ENCODE measurements at places on chromosomes 13 and 19.

DNA sequence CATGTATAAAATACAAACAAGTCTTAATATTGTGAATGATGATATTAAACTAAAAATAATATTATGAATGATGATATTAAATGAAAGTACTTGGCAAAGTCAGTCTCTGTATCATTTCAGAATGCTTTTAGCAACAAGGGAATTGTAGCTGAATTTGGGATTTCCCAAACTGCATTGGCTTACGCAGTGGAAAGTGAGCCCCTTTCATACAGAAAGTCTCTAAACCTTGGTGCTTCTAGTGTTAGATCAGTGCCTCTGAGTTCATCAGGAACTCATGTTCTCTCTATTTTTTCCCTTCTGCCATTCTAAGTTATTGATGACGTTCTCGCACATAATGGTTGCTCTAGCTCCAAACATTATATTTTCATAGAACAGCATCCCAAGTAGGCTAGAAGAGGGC, 300.0 kb downstream of the ITGBL1 start:
- DNase-seq: no peak

DNA sequence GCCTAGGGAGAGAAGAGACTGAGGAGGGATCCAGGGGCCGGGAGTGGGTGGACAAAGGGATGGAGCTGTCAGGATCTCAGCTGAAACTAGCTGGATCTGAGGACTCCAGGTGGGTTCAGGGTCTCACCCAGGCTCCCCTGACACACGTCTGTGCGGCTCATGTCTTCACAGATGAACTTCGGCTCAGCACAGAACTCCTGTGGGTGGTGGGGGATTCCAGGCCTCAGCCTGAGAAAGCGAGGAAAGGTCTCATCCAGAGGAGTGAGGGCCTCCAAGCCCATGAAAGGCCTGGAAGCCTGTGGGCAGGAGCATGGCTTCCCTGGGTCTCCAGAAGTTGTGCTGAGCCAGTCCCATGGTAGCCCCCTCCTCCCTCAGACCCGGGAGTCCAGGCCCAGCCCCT, 1.4 kb downstream of the CAPN12 start:
- DNase-seq: no peak

DNA sequence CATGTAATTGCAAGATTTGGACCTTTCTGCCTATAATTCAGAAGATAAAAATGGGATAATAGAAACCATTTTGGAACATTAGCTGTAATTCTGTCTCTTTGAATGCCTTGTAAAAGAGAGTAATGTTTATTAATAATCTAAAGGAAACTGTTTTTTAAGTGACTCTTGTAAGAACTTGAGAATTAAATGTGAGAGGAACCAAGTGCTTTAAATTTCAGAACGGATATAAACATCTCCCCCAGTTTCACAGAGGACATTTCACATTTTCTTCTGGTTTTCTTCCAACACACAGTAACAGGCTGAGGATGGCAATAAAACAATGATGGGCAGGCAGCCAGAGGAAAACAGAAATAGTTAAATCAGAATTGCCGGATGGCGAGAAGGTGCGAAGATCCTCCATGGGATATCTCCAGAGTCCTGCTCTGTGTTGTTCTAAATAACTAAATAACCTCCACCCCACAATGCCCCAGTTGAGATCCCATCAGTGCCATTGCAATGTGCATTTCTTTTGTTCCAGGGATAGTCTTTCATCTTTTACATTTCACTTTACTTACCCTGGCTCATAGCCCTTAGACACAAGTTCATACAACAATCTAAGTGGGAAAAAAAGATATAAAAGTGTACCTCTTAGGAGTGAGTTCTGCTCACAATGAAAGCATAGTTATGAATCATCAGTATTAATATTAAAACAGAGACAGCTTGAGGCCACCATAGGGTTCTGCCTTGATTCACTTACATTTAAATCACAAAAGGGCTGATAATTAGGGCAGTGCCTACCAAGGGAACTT, 73.3 kb downstream of the TNFRSF19 start:
- DNase-seq: no peak

DNA sequence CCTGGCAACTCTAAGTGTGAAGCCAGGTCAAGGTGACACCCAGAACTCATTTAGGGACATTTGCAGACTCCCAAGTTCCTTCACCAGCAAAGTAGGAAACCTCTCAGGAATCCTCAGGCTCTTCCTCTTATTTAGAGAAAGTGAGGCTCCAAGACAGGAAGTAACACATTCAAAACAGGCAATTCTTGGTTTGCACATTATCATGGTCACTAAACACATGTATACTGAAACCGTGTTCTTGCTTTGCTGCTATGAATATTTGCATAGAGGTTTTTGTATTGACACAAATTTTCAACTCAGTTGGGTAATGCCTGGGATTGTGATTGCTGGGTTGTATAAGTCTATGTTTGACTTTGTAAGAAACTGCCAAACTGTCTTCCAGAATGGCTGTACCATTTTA, 13.2 kb upstream of the URI1 start:
- DNase-seq: no peak

DNA sequence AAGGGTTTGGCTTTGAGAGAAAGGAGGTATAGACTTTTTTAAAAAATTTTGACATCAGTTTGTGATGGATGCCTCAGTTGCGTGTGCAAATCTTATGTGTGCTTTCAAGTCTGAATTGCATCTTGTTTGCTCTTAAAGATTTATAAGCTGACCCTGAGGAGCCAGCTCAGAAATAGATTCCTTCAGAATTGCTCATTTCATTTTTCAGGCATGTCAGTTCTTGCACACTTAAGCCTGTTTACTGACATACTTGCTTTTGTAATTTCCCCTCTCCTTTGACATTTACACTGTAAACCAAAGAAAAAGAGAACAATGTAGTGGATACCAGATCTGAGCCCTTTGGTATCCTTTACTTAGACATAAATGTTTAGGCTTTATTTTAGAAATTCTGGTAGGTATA, 87.6 kb downstream of the RNF17 start:
- no peak for DNase-seq

GRCh38 chr13:76414320-76414719, 471.9 kb downstream of the KCTD12 start:
- DNase-seq: no peak

DNA sequence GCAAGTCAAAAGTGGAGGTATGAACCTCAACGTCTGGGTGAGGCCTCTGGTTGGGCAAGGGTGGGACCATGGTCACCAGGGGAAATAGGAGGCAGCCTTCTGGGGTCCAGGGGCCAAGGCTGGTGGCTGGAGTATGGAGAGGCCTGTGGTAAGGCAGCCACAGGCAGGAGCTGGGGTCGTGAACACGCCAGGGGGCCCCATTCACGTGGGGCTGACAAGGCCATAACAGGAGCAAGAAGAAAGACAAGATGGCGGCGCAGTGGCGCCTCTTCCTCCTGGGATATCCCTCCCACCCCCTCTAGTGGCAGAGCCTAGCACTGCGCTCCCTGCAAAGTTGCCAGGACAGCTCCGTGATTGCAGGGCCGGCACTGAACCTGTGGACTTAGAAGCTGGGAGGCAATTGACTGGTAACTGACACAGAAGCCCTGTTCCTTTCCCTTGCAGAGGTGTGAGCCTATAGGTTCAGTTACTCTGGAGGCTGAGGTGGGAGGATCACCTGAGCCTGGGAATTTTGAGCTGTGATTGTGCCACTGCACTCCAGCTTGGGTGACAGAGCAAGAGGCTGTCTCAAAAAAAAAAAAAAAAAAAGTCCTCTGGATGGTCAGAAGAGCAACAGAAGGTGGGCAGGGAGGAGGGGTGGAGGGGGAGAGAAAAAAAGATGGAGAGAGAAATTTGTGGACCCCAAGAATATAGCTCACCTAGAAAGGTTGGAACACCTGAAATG, 19.7 kb upstream of the EDDM13 start:
- peak; percentile 62 for DNase-seq

DNA sequence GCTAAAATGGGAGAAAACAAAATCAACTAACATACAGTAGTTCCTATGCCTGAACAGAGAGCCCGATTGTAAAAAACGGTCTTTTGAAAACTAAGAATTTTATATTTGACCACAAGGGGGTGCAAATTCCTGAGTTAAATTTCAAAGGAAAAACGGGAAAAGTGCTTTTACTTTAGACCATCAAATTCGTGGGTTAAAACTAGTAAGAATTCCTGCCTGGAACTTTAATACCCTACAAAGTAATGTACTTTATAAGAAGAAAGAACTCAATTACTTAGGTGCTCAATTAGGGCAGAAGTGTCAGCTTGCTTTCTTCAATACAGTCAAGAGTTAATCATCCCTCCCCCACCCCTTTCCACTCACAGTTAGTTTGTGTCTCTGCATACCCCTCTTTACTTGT, 69.8 kb downstream of the KCNRG start:
- no peak for DNase-seq

- DNase-seq: no peak
Measured at GRCh38 chr19:38697197-38697596, 47.1 kb downstream of the CAPN12 start.

GRCh38 chr19:6685962-6686627, 16.1 kb upstream of the TNFSF14 start:
- no peak for DNase-seq

DNA sequence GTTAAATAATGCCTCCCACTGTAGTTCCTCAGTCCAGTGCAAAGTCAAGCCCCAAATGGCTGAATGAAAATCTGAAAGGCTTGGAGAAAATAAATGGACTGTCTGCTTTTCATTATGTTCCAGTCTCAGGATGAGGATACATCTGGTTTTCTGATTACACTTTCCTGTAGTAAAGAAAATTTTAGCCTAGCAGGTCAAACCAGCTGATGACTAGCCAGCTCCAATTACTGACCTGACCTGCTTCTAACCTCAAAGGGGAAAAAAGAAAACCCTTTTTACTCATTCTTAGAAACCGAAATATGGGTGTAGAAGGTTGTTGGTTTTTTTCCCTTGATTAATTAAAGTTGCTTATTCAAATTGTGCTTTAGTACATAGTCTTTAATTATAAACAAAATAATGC, 418.4 kb downstream of the EFNB2 start:
- no peak for DNase-seq

DNA sequence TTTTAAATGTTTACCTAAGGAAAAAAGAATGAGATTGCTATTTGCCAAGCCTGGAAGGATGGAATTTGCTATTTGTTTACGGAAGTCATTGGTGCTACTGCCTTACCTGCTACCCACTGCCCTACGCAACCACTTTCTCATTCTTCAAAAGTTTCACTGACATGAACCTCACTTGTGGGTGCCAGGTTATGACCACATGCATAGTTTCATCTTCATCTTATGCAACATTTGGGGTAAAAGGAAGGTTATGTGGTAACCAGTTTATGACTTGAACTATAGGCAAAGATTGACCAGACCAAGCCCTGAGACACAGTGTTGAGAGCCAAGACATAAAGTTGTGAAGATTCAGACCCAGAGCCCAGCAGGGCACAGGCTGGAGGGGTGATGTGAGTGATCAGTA, 142.5 kb downstream of the LACC1 start:
- DNase-seq: no peak

DNA sequence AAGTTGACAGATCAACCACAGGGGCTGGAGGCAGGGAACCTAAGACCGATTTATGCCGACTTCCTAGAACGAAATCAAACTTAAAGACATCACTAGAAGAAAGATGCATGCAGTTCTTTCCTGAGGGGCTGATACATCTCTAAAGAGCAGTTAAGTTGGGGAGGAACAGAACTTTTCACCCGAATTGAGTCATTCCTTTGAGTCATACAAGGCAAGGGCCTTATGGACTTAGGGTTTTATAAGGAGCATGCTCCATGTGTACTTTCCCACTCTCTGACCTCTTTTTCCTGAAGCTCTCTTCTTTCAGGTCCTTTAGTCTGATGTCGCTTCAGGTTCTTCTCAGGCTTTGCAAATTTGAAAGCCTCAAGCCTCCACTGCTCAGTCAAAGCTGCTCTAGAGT, 7.9 kb upstream of the FBXL3 start:
- DNase-seq: no peak

GRCh38 chr19:49212016-49212701, 54.6 kb downstream of the TRPM4 start:
- no peak for DNase-seq

DNA sequence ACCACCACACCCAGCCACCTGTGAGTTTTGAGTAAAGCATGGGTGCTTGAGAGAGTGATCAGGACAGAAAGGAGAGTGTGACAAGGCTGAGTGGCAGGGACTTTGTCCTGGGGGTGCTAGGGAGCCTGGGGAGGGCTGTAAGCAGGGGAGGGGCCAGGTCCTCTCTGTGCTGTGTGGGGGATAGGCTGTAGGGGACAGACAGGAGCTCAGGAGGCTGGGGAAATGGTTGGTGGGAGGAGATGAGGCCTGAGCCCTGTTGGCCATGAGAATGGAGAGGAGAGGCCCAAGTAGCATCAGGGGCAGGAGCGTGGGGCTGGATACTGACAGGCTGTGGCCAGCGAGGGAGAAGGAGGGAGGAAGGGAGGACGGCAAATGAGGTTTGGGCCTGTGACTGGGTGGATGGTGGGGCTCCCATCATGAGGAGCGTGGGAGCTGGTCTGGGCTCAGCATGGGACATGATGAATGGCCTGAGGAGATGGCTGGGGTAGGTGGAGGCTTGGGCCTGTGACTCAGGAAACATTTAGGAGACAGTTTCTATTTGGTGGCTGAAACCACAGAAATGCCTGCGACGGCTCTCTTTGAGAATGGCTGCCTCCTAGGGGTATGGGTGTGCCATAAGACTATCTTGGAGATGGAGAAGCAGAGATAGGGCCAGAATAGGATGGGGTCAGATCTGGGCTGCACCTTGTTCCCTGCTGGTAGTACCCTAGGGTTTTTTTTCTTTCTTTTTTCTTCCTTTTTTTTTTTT, 25.0 kb downstream of the GRIN2D start:
- no peak for DNase-seq

- no peak for DNase-seq
Measured at GRCh38 chr13:113124211-113124970, 1.8 kb downstream of the F10 start.

DNA sequence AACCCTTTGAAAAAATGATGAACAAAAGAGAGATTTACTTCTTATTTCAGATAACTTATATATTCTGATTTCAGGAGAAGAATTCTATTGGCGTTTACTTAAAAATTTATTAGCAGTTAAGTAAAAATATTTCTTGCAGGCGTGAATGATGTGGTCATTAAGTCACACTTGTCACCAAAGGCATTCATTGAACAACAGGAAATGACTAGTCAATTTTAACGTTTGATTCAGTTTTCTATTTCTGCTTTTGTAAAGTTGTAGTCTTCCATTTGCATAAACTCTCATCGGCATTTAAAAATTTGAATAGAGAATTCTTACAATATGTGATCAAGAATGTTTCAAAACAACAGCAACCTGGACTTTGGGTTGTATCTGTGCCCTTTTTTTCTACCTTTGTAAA, 83.4 kb downstream of the GPR12 start:
- DNase-seq: no peak

DNA sequence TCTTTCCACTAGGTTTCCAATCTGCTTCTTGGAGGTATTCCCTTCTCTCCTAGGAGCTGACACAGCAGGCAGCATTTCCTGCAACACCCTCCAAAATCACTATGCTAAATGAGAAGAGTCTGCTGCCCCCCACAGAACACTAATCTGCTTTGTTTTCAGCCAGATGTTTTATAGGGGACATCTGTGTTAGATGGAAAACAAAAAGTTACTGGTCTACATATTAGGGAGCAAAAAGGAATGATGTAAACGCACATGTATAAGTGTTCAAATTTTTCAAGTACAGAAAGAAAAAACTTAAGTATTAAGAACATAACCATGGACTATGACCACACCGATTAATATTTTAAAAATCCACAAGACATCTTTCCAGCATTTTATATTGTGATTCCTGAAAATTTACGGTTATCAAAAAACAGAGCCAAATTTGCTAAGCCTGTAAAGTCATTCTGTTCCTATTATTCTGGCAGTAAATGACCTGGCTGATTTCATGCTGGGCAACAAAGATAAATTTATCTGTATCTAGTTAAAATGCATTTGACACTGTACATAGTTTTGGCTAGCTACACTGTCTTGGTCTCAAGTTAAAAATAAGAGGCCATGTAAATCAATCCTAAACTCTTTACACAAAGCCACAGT, 63.3 kb downstream of the DCLK1 start:
- no peak for DNase-seq
